ENCODE measurements at places on chromosomes 4 and X.

DNA sequence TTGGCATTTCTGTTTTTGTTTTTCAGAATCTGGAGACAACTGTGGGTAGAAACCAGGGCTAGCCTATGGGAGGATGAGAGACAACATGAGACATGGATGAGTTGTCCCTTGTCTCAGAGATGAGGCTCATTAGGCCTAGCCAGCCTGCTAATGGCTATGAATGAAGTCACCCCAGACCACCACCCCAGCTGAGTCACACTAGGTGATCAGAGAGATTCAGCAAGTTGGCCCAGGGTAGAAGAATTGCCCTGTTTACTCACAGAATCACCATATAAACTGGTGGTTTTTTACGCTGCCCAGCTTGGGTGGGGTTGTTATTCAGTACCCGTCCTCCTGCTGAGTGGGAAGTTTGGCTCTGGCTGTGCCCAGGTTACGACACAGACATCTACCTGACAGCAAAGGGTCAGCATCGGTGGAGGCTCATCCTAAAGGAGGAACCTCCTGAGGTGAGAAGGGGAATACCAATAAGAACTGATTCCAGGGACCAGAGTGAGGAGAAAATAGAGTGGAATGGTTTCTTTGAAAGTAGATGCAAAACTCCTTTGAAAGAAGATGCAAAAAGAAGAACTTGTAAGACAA is 17.2 kb upstream of the ARSJ start:
- ATAC-seq = no peak

GRCh38 chr4:151659601-151660364 is 101.0 kb downstream of the GATB start:
- ATAC-seq = peak; percentile 68

DNA sequence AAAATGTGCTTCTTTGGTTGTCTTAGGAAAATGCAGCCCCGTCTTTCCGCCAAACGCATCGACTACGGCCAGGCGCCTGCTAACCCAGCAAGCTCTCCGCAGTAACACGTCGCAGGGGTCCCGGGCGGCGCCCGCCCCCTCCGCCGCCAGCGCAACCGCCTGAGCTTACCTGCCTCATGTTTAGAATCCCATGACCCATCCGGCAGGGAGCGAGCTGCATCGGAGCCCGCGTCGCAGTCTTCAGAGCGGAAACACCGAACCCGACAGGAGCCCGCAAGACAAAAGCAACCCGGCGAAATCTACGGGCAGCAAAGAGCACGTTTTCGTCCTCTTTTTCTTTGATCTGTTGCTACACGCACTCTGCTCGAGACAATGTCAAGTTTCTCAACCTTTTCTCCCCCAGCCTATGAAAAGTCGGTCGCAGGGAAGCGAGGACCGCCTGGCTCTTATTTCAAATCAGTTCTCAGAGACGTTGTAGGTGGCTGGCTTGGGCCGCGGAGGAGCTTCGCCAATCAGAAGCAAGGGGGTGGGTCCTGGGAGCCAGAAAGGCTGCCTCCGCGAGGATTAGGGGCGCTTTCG is at the start of gene MID1:
Gene MID1 (minus strand): TSS at position 465 of the 579 bp plus-strand sequence. CDS start 53,038 bp downstream, outside the sequence.
- peak; percentile 85 for ATAC-seq

- no peak for ATAC-seq
Observed at GRCh38 chr4:42642101-42642797, 14.7 kb downstream of the ATP8A1 start.

DNA sequence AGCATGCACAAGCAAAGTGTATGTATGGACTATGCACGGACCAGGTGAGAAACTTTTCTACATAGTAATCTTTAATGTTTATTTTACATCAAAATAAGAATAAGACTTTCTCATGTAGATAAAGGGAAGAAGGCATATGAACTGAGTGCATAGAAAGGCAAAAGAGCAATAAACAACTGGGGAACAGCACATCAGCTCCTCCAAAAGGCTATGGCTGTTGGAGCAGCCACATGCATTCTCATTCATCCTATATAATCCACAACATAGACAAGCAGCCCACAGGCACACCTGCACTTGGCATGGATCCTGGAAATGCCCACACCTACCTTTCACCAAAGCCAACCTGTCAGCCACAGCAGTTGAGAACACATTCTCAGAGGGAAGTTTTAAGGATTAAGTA is 586.9 kb upstream of the INTU start:
- peak; percentile 10 for ATAC-seq

- no peak for ATAC-seq
Observed at GRCh38 chr4:182126096-182126495, 117.1 kb upstream of the TENM3 start.

- ATAC-seq = no peak
Observed at GRCh38 chr4:87117051-87117731, 103.2 kb downstream of the KLHL8 start.

GRCh38 chr4:125225806-125226205 is 88.9 kb upstream of the FAT4 start:
- no peak for ATAC-seq

- ATAC-seq = peak; percentile 28
Observed at GRCh38 chrX:154046031-154046781, 26.5 kb upstream of the IRAK1 start.

GRCh38 chr4:20652226-20652885 is 47.9 kb upstream of the PACRGL start:
- no peak for ATAC-seq

DNA sequence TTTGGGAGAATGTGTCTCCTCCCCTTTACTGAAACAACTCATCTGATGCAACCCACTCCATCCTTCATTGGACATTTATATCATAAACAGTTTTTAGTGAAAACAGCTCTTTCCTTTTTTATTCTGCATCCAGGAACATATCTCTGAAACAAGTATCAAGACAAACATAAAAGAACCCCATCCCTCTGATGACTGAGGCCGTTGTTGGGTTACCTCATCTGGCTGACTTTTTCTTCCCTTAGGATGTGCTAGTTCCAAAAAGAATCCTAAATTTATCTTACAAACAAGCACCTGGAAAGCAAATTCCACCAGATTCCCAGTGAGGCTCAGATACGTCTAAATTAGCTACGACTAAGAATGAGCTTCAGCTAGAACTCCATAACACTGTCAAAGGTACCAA is 483.7 kb upstream of the INTU start:
- no peak for ATAC-seq

DNA sequence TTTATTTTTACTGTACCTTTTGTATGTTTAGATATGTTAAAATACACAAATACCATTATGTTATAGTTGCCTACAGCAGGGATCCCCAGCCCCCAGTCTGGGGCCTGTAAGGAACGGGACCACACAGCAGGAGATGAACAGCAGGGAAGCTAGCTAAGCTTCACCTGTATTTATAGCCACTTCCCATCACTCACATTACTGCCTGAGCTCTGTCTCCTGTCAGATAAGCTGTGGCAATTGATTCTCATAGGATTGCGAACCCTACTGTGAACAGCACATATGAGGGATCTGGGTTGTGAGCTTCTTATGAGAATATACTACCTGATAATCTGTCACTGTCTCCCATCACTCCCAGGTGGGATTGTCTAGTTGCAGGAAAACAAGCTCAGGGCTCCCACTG is 73.9 kb downstream of the BMPR1B start:
- ATAC-seq = no peak

DNA sequence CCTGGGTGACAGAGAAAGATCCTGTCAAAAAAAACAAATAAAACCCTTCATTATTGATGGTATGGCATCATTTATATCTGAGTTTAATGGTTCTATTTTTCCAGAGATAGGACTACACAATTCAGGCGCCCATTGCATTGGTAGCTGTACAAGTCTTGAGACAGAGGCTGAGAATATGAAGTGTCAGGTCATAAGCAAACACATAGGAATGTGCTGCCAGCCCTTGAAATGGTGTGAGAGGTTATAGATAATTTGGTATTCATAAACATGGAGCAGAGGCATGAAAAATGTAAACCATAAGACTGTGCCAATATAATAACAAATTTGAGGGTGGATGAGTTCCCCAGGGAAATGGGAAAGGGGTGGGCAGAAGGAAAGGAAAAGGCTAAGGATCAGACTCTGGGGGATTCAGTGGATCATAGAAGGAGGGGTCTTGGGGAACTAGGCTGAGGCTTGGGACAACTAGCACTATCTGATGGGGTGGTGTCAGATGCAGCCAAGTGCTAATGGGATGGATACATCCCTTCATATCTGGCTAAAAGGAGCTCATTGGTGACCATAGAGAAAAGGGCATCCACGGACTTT is 50.8 kb downstream of the MAOA start:
- no peak for ATAC-seq

GRCh38 chr4:6227412-6228157 is 27.2 kb upstream of the JAKMIP1 start:
- ATAC-seq = no peak

GRCh38 chrX:119190091-119190681 is 45.9 kb upstream of the PGRMC1 start:
- ATAC-seq = no peak

GRCh38 chr4:93835929-93836328 is 7.4 kb downstream of the ATOH1 start:
- no peak for ATAC-seq

GRCh38 chr4:22391551-22391950 is 124.3 kb downstream of the ADGRA3 start:
- no peak for ATAC-seq

DNA sequence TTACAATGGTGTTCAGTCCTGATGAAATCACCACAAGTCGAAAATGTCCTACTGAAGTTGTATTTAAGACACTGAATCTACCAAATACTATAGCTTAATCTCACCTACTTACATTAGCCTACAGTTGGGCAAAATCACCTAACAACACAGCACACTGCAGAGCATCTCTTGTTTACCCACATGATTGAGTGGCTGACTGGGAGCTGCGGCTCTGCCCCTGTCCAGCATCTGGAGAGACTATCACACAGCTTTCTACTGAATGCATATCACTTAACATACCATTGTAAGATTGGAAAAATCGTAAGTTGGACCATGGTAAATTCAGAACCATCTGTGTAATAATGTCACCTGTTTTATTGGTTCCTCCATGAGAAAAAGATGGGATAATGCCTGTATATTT is 1083.2 kb upstream of the PCDH7 start:
- peak; percentile 47 for ATAC-seq

DNA sequence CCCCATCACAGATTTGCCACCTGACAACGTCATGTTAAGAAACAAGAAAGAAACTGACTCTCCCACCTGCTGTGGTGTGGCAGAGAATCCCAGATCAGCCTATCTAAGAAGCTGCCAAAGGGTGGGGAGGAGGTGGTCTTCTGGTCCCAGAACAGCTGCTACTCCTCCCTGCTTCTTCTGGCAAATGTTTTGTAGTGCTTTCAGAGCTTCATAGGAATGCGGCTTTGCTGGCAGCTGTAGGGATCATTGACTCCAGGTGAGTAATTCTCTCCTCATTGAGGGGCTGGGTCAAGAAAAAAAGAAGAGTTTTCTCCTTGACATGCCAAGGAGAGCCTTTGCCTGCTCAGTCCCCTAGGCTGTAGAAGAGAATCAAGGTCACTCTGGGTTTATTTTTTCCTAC is 23.3 kb downstream of the NRK start:
- no peak for ATAC-seq

GRCh38 chr4:79979785-79980437 is 93.1 kb downstream of the ANTXR2 start:
- ATAC-seq = no peak

DNA sequence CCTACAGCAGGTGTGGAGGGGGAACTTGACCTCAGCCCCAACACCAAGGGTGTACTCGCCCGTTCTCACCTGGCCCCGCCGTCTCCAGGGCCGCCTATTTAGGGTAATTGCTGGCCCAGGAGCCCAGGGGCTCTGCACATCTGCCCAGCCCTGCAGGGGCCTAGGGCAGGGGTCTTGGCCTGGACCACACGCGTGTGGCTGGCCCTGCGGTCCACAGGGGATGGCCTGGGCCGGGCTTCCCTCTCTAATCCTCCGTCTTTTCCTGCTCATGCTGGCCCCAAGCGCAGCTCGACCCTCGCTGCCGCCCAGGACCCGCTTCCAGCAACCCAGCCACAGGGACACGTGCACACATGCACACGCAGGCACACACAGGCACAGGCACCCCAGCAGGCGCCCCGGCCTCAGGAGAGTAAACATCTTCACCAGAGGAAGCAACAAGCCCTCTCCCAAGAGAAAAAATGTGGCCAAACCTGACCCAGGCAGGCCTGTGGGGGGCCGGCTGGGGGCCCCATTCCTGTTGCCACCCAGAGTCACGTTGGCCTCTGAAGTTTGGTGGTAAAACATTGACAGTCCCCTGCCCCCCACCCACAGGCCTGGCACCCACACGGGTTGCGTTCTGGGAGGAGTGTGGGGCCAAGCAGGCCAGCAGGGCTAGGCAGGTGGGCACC is 24.6 kb upstream of the FGFR3 start:
- no peak for ATAC-seq

GRCh38 chr4:114911111-114911510 is 202.3 kb downstream of the NDST4 start:
- no peak for ATAC-seq

DNA sequence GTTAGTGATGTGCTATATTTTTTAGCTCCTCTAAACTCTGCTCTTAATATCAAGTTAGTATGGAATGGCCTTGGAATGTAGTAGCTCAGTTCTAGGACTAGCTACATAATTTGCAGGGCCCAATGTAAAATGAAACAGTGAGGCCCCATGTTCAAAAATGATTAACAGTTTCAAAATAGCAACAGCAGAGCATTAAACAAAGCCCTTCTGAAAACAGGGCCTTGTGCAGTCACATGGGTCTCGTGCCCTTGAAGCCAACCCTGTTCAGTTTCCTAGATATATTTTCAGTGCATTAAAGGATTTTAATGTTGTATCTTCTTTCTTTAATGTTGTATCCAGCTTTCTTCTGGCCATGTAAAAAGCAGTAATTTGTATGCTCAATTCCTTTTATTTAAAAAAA is 82.1 kb downstream of the TASL start:
- ATAC-seq = no peak

DNA sequence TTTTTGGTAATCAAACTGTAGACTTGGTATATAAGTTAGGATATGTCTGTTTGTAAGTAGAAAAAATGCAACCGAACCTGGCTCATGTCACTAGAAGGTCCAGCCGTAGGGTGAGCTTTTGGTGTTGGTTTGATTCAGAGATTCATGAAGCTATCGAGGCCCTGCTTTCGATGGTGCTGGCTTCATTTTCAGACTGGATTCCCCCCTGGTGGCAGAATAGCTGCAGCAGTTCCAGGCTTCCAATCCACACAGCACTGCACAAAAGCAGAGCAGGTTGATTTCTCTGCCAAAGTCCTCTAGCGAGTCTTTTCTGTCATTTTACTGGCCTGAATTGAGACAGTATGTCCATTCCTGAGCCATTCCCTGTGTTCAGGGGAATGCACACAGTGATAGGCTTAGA is 33.1 kb downstream of the PDK3 start:
- no peak for ATAC-seq

DNA sequence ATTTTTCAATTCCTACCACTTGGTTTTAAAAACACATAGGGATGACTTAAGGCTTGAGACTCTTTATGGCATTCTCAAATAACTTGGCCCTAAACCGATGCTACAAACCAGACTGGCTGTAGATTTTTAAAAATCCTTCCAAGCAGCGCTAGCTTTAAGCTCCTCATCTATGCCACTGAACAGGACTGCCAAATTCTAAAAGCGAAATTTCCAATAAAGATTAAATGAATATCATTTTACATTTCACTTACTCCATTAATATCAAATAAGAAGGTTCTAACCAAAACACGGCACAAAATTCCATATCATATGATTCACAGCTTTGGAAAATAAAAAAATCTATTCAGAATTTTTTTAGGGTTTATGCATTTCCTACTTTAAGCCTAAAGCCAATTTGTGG is 134.2 kb downstream of the FANCB start:
- no peak for ATAC-seq

- ATAC-seq = peak; percentile 57
Observed at GRCh38 chrX:134670134-134670924, 12.1 kb upstream of the PLAC1 start.

Measured in motor neuron (in vitro differentiated cells).